Activated CD4-positive, alpha-beta T cell treated with anti-CD3 and anti-CD28 coated beads, Interleukin-2, amount 10 ng/mL, durations not matched to agents 7 days and 5 days (primary cell): ENCODE measurements at places on chromosomes 2 and 18.
A peak's percentile ranks its signal among the peaks of the same experiment; 100 is the strongest.

- no peak for DNase-seq
These were observed at the start of gene PTH2R for GRCh38 chr2:208406474-208407451. Gene PTH2R (plus strand): TSS chr2:208406792. CDS start chr2:208407044, 252 bp downstream.

DNA sequence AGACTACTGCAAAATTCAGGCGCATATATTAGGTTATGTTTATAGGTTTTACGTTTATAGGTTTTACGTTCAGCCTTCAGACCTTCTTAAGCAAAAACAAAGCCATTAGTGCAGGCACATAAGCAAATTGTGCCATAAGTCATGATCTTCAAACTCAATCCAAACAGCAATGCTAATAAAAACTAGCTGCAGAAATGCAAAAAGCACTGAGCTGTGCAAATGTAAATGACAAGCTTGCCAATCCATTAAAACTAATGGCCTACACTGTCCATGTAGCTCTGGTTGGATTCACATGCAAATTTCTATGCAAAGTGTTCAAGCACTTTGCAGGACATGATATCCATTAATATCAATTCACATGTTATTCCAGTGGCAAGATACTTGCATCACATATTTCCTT is 50.9 kb downstream of the LRPPRC start:
- no peak for DNase-seq

- no peak for DNase-seq
These were observed 58.3 kb downstream of the HPCAL1 start for GRCh38 chr2:10360850-10361588.

- no peak for DNase-seq
These were observed 6.5 kb downstream of the TEX261 start for GRCh38 chr2:70988151-70988550.

- no peak for DNase-seq
These were observed 17.1 kb downstream of the CREB1 start for GRCh38 chr2:207546822-207547221.

GRCh38 chr2:143623231-143623908 is 494.2 kb downstream of the ARHGAP15 start:
- DNase-seq, result no peak

GRCh38 chr2:189751080-189751658 is 11.4 kb downstream of the OSGEPL1 start:
- DNase-seq, result peak; percentile 57

GRCh38 chr2:72973566-72974435 is 56.5 kb downstream of the EMX1 start:
- DNase-seq, result peak; percentile 64

GRCh38 chr2:19682493-19682892 is 219.3 kb downstream of the TTC32 start:
- no peak for DNase-seq

DNA sequence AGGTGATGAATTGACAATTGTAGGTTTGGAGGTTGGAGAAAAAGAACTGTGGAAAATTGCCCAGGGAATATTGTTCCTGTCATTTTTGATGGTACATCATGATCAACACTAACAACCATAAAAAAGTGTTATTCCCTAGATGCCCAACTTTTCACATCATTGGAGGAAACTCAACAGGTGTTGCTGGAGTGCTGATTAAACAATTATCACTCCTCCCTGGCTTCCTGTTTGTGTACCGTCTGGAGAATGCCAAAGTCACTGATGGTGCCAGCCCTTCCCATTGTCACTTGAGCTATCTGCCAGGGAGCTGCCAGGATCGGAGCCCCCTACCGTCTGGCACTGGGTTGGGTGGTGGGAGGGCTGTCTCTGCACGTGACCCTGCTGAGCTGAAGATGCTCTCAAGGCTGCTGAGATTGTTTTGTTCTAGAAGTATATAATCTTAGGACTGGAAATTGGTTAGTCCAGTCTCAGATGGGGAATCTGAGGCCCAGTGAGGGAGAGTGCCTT is 156.9 kb downstream of the PRKCE start:
- DNase-seq, result no peak

DNA sequence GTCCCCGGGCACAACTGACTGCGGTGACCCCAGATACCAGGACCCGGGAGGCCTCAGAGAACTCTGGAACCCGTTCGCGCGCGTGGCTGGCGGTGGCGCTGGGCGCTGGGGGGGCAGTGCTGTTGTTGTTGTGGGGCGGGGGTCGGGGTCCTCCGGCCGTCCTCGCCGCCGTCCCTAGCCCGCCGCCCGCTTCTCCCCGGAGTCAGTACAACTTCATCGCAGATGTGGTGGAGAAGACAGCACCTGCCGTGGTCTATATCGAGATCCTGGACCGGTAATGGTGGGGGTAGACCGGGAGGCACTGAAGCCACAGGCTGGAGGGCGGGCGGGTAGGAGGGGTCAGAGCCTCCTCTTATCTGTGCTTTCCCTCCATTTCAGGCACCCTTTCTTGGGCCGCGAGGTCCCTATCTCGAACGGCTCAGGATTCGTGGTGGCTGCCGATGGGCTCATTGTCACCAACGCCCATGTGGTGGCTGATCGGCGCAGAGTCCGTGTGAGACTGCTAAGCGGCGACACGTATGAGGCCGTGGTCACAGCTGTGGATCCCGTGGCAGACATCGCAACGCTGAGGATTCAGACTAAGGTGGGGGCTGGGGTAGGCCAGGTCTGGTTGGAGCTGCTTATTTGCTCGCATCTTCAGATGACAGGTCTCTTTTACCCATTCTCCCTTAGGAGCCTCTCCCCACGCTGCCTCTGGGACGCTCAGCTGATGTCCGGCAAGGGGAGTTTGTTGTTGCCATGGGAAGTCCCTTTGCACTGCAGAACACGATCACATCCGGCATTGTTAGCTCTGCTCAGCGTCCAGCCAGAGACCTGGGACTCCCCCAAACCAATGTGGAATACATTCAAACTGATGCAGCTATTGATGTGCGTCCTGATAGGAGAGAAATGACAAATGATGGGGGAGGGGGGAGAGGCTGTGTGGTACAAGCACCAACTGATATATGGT is 780 bp downstream of the HTRA2 start:
- DNase-seq, result peak; percentile 49

DNA sequence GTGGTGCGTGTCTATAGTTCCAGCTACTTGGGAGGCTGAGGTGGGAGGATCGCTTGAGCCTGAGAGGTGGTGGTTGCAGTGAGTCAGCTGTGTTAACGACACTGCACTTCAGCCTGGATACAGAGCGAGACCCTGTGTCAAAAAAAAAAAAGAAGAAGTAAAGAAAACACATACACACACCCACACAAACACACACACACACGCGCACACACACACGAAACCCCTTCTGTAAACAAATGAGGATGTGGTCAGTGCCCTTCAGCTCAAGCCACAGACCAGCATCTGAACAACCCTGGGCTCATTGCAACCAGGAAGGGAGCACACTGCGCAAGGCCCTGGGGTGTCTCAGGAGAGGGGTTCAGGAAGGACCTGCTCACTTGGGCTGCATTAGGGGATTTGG is 47.9 kb upstream of the KCNF1 start:
- no peak for DNase-seq

GRCh38 chr2:60512641-60513040 is 40.8 kb downstream of the BCL11A start:
- DNase-seq, result no peak

GRCh38 chr2:45391866-45392265 is 219.2 kb downstream of the SRBD1 start:
- no peak for DNase-seq

- no peak for DNase-seq
These were observed 135.1 kb downstream of the ACTR3 start for GRCh38 chr2:114025030-114025429.

GRCh38 chr2:60023256-60023985 is 530.0 kb downstream of the BCL11A start:
- no peak for DNase-seq
